ENCODE measurements at places on chromosomes 4 and X.

- no peak for DNase-seq
Measured at GRCh38 chr4:106316773-106317409, 541 bp downstream of the AIMP1 start.

- DNase-seq = no peak
Measured at GRCh38 chr4:152870606-152871005, 65.5 kb upstream of the FHDC1 start.

GRCh38 chr4:145808021-145808650 is 128.2 kb downstream of the C4orf51 start:
- peak; percentile 86 for DNase-seq

- DNase-seq = no peak
Measured at GRCh38 chr4:59597536-59598329, 1602.4 kb upstream of the ADGRL3 start.

GRCh38 chr4:24172406-24172805 is 282.6 kb upstream of the PPARGC1A start:
- no peak for DNase-seq

DNA sequence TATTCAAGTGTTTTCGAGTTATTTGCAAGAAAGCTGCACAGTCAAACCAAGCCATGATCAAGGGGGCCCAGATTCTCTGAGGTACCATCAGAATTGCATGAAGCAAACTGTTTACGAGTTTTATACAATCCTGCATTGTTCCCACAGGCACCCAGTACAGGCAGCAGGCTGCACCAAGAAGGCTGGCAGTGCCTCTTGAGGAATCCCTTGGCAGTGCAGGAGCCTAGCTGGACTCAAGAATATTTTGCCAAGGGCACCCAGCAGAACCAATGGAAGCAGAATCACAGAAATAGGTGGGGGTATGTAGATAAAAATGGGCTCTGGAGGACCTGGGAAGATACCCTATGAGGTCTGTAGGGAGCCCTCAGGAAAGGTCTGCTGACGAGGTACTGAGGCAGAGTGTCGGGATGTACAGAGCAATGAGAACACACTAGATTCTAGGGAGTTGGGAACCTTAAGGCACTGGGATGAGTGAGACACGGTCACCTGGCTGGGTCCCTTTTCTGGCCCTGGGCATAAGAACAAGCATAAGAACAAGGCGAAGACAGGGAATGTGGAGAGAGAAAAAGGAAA is 2.5 kb upstream of the PLP1 start:
- DNase-seq = no peak

All from HS-5 (cell line).